T-helper 2 cell (primary cell): ENCODE measurements at places on chromosomes 3 and 15.

GRCh38 chr15:67097930-67098740 lies 32.7 kb downstream of the SMAD3 start:
- DNase-seq, result no peak

DNA sequence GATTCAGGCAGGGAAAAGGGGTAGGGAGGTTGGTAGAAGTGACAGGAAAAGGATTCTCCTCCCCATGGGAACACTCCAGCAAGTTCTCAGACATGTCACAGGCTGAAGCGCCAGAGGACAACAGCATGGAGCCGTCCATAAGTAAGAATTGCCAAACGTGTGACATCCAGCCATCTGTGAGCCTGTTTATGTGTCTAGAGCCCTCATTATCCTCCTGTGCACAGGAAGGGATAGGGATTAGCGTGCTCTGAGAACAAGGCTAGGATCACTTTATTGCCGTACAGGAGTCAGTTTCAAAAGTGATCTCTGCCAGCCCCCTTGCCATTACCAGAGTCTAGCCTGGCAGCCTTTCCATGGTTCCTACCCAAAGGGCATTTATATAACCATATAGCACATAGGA lies 549.5 kb downstream of the NTRK3 start:
- DNase-seq, result no peak

DNA sequence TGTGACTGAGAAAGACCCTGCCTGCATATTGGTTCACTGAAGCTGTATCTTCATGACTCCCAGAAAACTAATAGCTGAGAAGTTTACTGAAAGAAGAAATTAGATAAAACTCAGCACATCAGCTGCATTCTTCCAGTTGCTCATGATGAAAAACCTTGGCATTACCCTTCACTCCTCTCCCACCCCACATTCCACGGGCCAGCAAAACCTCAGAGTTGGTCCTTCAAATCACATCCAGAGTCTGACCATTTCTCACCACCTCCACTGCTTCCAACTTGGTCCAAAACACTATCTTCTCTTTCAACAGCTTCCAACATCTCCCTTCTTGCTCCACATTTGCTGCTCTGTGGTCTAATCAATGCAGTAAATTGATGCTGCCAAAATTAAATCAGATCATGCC lies 97.1 kb downstream of the CD47 start:
- DNase-seq, result no peak

DNA sequence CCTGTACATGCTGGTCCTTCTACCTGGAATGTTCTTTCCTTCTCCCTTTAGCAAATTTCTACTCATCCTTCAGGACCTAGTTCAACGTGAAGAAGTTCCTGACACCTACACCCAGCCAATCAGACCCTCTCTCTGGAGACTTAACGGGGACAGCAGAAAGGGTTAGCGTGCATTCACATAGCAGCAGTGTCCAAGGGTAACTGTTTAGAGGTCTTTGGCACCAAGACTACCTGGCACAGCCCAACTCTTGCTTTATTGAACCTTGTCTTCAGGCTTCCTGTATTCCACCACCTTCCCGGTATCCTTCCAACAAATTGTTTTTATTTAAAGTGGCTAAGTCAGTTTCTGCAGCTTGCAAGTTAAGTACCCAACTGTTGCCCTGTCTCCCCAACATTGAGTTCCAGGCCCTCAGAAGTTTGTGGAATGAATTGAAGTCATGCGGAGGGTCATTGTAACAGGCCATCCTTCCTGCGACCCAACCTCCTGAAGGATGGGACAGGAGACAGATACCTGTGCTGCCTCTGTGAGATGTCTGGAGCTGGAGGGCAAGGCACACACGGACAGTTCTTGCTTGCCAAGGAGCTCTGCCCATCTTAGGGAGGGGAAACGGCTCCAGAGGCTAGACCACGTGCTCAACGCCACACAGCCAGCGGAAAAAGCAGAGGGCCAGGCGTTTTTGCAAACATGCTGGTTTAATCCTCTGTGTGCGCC lies 14.4 kb upstream of the WNT7A start:
- DNase-seq, result no peak

- peak; percentile 54 for DNase-seq
Observed at GRCh38 chr3:195270079-195270816, 711 bp downstream of the XXYLT1 start.

GRCh38 chr15:80309769-80310384 lies 57.9 kb upstream of the CTXND1 start:
- no peak for DNase-seq

DNA sequence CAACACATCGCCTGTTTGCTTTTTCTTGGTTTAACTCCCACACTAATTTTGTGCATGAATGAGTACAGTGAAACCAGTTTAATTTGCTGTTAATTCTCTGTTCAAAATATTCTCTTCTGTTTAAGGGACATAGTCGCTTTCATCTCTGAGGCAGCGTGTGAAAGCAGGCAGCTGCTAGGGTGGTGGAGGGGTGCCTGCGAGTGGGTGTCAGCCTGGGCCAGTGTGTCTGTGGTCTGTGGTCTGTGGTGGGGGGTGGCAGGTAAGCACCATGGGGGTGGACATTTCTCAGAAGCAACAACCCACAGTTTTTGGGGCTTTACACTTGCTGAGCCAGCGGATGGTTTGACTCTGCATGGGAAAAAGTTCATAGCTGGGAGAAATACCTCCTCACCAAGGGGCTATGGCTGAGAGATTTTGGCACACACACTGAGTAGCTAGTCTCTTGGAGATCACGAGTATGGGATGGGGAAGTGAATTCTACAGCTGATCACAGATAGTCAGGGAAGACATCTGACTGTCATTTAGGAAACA lies 109.2 kb downstream of the EPHB1 start:
- DNase-seq, result no peak

GRCh38 chr3:129950318-129951046 lies 24.0 kb upstream of the TRH start:
- DNase-seq, result no peak

GRCh38 chr15:93052090-93052879 lies 36.7 kb downstream of the RGMA start:
- no peak for DNase-seq

- no peak for DNase-seq
Observed at GRCh38 chr3:190131329-190131728, 10.6 kb upstream of the P3H2 start.

GRCh38 chr3:108566599-108566998 lies 22.6 kb downstream of the CIP2A start:
- no peak for DNase-seq

DNA sequence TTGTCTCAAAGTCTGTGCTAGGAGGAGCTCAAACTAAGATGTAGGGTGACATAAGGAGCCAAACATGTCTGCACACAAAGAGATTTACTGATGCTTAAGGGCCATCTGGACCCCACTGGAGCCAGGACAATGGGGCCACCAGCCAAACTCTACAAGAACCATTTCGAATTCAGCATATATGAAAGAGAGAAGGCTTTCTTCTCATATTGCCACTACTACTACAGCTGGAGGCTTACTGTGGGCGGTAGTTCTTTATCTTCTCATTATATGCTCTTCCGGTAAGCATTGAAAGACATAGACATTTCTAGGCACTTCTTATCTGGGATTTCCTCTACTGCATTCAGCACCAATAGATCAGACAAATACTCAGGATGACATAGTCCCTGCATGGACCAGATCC lies 404.4 kb upstream of the PROK2 start:
- DNase-seq, result no peak

- no peak for DNase-seq
Observed at GRCh38 chr15:42363942-42364341, 4.6 kb downstream of the CAPN3 start.

DNA sequence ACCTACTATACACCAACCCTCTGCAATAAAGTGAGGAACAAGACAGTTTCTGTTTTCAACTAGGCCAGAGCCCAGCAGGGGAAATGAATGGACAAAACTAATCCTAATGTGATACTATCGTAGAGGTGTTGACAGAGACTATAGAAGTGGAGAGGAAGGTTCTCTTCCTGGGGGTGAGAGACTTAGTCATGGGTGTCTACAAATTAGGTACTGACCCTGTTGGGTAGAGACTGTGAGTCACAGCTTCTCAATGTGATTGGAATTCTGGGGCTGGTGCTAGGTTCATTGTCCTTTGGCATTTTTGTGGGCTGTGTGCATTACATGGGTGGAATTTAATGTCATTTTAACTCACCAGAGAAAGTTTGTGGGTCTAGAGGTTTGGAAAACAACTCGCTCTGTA lies 79.3 kb downstream of the ADAMTSL3 start:
- no peak for DNase-seq

DNA sequence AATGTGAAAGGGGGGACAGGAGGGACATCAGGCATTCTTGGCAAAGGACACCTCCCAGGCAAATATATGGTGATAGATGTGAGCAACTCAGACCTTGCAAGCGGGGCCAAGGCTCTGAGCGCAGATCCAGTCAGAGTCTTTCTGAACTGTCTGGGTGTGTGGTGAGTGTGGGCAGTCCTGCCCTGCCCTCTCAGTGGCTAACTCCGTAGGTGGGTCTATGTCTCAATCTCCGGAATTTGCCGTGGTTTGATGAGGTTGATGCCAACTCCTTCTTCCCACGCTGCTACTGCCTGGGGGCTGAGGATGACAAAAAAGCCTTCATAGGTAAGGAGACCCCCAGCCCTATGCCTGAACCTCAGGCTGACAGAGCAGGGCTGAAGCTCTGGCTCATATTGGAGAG lies 7.4 kb downstream of the TTLL3 start:
- DNase-seq, result no peak

DNA sequence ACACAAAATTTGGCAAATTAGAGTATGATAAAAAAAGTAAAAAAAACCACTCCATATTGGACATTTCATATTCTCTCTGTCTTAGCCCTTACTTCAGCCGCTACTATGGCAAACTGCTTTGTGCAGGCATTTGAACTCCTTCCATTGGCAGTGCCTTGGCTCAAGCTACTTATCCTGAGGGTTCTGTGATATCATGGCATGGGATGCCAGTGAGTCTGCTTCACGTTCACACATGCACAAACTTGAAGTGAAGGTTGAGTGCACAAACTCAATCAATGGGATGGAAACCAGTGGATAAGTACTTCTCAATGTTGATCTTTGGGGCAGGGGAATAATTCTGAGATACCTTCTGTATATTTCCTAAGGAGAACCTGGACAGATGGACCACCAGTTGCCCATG lies 117.2 kb downstream of the IL20RB start:
- DNase-seq, result no peak

GRCh38 chr3:193119926-193120325 lies 121.1 kb upstream of the PLAAT1 start:
- no peak for DNase-seq

DNA sequence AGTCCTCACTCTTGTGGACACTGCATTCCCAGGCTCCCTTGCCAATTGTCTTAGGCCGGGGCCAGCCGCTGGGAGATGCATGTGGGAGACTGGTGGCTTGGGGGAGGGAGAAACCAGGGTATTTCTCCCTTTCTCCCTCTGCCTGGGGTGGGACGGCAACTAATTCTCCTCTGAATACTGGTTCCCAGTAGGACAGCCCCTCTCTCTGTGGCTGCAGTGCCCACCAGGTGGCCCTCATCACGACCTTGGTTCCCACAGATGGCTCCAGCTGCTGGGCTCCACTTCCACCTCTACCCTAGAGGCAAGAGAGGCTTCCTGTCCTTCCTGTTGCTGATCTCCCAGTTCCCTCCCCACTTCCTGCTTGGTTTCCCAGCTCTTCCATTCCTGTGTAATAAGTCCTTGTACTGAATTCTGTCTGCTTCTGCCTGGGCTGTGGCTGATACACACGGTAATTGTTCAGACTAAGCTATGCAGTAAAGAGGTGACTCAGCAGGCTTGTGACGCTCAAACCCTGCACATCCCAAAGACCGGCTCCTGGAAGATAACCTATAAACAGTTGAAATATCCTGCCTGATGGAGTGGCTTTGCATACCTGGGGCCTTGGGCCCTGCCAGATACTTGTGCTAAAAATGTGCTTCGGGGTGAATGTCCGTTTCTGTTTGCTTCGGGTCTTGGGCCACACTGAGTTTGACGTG lies 20.4 kb upstream of the COPG1 start:
- DNase-seq, result no peak

DNA sequence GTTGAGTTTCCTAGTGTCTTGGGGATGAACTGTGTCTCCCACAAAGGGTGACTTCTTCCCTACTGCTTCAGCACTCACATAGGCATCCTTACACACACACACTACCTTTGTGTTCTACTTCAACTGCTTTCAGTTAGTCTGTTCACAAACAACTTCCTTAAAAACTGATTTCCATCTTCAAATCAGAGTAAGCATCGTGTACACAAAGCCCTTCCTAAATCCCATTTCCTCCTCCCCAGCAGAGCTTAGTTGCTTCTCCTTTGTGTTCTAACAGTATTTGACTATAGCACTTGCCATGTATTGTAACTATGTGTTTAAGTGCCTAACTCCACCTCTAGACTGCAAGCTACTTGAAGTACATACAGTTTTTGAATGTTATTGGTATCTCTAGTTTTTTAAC lies 71.7 kb downstream of the TNIK start:
- DNase-seq, result no peak

GRCh38 chr3:180063783-180064182 lies 27.0 kb upstream of the PEX5L start:
- DNase-seq, result no peak

DNA sequence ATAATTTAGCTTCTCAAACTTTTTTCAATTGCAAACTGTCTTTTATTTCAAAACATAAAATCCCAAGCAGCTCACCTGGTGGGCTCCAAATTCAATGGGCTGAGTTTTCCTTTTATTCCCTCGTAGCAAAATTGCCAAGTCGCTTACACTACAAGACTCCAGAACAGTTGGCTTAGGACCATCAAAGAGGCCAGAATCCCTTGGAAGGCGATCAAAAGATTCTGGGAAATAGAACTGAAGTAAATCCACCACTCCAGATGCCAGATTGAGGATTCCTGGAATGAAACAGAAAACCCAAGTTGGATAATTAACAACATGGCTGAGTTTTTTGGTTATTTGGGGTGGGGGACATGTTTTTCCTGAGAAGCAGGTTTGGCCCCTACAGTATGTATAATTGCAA lies 87.7 kb upstream of the DCLK3 start:
- no peak for DNase-seq

DNA sequence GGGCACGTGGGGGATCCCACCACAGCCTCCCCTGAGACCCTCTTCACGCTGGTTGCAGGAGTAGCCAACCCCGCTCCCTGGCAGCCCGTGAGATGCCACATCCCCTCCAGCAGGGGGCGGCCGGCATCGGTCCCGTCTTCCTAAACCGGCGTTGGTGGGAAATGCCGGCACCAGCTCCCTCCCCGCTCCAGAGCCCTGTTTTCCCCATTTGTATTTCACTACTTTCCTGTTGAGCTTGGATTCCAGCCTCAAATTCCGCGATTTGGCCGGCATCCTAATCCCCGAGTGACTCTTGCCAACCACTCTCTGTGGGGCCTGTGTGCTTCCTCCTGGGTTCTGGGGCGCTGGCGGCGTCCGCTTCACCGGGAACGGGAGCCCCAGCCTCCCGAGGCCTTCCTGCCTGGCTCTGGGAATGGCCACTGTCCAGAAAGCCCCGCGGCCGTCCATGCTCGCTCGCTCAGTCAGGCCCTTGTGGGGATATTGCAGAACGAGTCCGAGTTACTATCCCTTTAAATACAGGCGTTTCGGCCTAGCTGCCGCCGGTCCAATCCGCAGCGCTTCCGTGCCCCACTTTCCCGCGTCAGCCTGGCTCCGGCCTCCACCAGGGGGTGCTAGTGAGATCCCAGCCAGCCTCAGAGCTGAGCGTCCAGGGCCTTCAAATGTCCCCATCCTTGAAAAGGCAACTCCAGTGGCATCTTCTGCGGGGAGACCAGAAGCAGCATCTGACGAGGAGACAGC lies 8.1 kb upstream of the ADAMTS17 start:
- DNase-seq, result peak; percentile 63
